Fibroblast of skin of back (primary cell): ENCODE measurements at places on chromosomes 7 and 10.

- no peak for DNase-seq
Observed at GRCh38 chr7:101433688-101434087, 71.0 kb downstream of the COL26A1 start.

DNA sequence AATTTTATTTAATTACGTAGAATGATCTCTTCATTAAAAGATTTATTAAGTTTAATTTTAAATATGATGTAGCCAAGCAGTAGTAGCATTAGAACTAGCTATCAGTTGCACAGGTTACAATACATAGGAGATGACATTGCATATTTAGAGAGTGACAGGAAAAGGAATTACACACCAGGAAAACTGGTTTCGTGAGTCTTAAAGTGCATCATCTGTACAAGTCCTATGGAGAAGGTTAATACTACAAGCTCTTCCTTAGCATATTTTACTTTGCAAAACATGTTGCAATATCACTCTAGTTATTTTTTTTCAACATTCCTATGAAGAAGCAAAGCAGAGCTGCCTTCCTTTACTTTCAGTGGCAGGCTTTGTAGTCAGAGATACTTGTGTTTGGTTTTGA lies 20.2 kb upstream of the SEM1 start:
- no peak for DNase-seq

DNA sequence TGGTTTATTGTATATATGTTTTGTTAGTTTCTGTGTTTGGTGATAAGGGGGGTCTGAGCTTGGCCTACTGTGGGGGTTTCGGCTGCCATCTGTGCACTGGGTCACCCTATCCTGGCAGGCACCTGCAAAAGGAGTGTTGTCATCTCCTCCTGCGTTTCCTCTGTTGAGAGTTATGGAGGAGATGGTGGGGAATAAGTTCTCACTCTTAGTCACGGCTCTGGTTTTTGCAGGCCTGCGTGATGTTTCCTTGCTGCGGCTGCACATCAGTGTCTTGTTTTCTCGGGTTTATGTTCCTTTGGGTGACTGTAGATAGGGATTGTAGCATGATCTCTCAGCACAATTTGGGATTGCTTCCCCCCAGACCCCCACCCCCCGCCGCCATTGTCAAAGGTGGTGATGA lies 36.8 kb downstream of the CCM2 start:
- no peak for DNase-seq

- DNase-seq, result no peak
Observed at GRCh38 chr7:41956705-41957104, 253.8 kb upstream of the INHBA start.

- DNase-seq, result peak; percentile 42
Observed at GRCh38 chr7:95723583-95724180, 48.7 kb upstream of the DYNC1I1 start.

DNA sequence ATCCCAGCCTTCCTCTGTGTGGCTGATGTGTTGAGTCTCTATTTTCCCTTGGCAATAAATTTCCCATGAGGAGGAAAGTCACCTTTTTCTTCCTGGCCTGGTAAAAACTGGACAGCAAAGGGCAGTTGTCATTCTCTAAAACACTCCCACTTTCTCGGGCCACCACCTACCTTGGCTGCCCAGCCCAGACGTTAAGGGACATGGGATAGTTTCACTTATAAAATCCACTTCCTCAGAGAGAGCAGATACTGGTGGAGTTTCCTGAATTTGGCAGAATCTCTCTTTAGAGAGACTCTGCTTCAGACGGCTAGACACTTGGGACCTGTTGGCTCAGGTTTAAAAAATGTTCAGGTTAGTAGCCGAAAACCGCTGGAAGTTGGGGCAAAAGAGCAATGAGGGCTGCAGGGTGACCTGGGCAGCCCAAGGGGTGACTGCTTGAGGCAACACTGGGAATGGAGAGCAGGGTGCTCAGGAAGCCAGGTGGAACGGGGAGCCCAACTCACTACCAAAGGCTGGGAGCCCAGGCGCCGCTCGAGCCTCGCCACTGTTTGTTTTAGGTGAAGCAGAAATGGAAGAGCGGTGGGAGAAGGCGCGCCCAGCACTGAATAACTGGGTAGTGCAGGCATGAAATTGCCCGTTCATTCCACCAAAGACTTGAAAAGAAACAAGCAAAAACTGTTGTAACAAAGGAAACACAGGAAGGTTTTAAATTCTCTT lies 186.1 kb downstream of the TRIL start:
- DNase-seq, result no peak

DNA sequence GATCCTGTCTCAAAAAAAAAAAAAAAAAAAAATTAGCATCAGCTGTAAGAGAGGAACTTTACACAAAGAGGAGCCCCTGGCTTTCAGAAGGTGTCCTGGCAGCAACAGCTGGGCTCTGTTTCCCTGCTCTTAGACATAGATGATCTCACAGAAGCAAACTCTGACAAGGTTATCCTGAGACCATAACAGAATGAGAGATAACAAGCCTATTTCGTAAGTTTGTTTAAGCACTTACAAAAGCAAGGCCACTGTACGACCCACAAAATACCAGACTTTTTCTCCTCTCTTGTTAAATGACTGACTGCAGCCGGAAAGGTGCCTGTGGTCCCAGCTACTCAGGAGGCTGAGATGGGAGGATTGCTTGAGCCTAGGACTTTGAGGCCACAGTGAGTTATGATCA lies 33.3 kb upstream of the OTUD1 start:
- DNase-seq, result no peak

- DNase-seq, result peak; percentile 8
Observed at GRCh38 chr10:108052981-108053380, 888.5 kb upstream of the SORCS1 start.

- no peak for DNase-seq
Observed at GRCh38 chr7:127715272-127715671, 63.3 kb downstream of the SND1 start.

GRCh38 chr7:101173752-101174244 lies 6.3 kb downstream of the NAT16 start:
- DNase-seq, result peak; percentile 44

DNA sequence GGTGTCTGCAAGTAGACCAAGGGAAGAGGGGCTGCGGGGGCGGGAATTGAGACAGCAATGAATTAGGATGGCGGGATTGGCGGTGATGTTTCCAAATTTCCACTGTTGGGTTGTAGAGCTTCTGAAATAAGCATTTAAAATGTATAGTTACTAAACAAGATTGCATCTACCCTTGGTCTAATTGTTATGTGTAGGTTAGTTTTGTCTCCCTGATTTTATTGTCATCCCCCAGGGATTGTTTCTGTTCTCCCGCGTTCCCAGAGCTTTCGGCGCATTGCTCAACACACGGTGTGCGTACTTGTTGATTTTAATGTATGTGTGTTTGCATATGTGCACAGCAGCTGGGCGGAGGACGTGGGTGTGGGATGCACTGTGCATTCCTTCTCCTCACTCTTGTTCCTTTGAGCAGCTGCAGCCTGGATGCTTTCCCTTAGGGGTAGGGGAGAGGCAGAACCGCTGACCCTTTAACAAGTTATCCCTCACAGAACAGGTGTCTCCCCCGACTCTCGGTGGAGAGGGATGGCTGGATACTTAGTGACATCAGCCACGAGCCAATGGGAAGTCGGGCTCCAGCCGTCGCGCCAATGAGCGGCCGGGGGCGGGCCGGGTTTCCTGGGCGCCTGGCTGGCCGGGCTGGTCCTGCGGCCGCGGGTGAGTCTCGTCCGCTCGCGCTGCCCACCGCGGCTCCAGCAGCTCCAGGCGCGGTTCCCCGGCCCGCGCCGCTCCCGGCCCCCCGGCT lies at the start of gene TSPAN33:
Gene TSPAN33 (plus strand): TSS at position 613 of the 739 bp plus-strand sequence. CDS start 274 bp downstream, outside the sequence.
- peak; percentile 71 for DNase-seq

DNA sequence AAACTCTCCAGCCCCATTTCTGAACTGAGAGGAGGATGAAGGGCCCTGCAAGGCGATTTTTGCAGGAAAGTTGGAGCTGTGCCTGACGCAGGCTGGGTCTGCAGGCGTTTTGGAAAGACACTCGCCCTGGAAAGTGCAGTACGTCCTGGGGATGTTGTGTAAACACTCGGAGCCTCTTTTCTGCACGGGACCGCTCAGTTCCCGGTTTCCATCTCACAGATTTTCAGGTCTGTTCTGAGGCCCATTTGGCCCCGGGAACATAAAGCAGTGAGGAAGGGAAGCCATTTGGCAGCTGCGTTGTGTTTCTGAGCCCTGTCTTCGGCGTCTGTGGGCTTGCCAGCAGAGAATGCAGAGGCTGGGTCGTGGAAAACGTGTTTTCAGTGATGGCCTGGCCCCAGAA lies 655.0 kb upstream of the MGMT start:
- DNase-seq, result no peak

DNA sequence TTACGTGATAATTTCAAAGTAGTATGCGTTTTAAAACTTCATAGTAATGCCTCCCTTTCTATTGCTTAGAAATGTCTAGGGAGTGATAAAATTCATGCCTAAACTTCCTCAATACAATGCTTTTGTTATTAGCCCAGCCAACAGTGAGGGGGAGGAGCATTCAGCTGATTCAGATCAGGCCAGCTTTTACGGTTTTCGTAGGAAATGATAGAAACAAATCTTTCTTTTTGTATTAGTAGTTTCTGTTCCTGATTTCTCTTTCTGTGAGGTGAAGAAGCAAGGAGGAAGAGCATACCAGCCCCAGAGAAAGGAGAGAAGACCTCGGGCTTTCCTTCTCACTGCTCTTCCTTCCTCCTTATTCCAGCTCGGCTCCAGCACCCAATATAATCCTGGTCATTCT lies 35.2 kb upstream of the ITPRID1 start:
- DNase-seq, result no peak

GRCh38 chr7:80524693-80525092 lies 12.8 kb upstream of the GNAT3 start:
- DNase-seq, result no peak

- no peak for DNase-seq
Observed at GRCh38 chr7:144494355-144494754, 90.9 kb upstream of the NOBOX start.

- DNase-seq, result no peak
Observed at GRCh38 chr7:134493091-134493490, 34.2 kb upstream of the AKR1B1 start.

GRCh38 chr7:30365621-30366020 lies 81.2 kb downstream of the ZNRF2 start:
- DNase-seq, result peak; percentile 27
